Epithelial cell of alveolus of lung (primary cell): ENCODE measurements at places on chromosomes 2 and 18. TPM values are rescaled to one million over a fixed set of nuclear protein-coding genes. Genes with fewer than 3 reads are reported as not detected.

ZNF892 gene
- total RNA-seq, result 2.2 and 5.7 TPM in 2 replicates

SLC14A1 gene
- 1.8 TPM in 1 of 2 replicates, not detected in the other for total RNA-seq

CPO gene
- total RNA-seq, result not detected in 2 replicates

AQP12B gene
- total RNA-seq, result not detected in 2 replicates

RGPD8 gene
- total RNA-seq, result 0.56 and 2.3 TPM in 2 replicates

MFSD6 gene
- total RNA-seq, result 8.3 and 15.3 TPM in 2 replicates

PAX8 gene
- 1.0 and 1.9 TPM in 2 replicates for total RNA-seq

CRYGD gene
- not detected in 2 replicates for total RNA-seq

ALKAL2 gene
- total RNA-seq, result 1.2 TPM in 1 of 2 replicates, not detected in the other

MTLN gene
- 31.9 and 55.6 TPM in 2 replicates for total RNA-seq

PROKR1 gene
- 0.08 and 0.13 TPM in 2 replicates for total RNA-seq

APCDD1 gene
- 5.9 and 20.5 TPM in 2 replicates for total RNA-seq

TMEM214 gene
- total RNA-seq, result 48.9 and 66.5 TPM in 2 replicates

FAM237A gene
- not detected in 2 replicates for total RNA-seq

ILKAP gene
- 10.2 and 12.2 TPM in 2 replicates for total RNA-seq

SCYGR3 gene
- not detected in 2 replicates for total RNA-seq

SLC5A7 gene
- total RNA-seq, result not detected in 2 replicates

KLHL30 gene
- 0.32 TPM in 1 of 2 replicates, not detected in the other for total RNA-seq

NETO1 gene
- total RNA-seq, result not detected in 2 replicates

ATP6V1B1 gene
- 0.40 and 4.1 TPM in 2 replicates for total RNA-seq

VWA3B gene
- total RNA-seq, result not detected in 2 replicates

CYRIA gene
- 1.9 and 3.1 TPM in 2 replicates for total RNA-seq

IL36RN gene
- total RNA-seq, result not detected in 2 replicates

RESP18 gene
- not detected in 2 replicates for total RNA-seq

DNMT3A gene
- total RNA-seq, result 8.4 and 12.2 TPM in 2 replicates

DSC3 gene
- 1.4 and 2.5 TPM in 2 replicates for total RNA-seq

KLHL14 gene
- not detected in 2 replicates for total RNA-seq

ANTXR1 gene
- 35.7 and 98.2 TPM in 2 replicates for total RNA-seq

CLK1 gene
- 13.8 and 64.9 TPM in 2 replicates for total RNA-seq

ZNF521 gene
- total RNA-seq, result 15.4 and 36.2 TPM in 2 replicates

RFX8 gene
- 0.16 and 3.5 TPM in 2 replicates for total RNA-seq

C2orf80 gene
- total RNA-seq, result not detected in 2 replicates

RSAD2 gene
- 1.4 TPM in 1 of 2 replicates, not detected in the other for total RNA-seq

SH3BP4 gene
- 47.0 and 114 TPM in 2 replicates for total RNA-seq

CHN1 gene
- total RNA-seq, result 43.0 and 80.9 TPM in 2 replicates

ACP1 gene
- total RNA-seq, result 91.1 and 110 TPM in 2 replicates

CHRND gene
- total RNA-seq, result 2.7 TPM in 1 of 2 replicates, not detected in the other

CRYGC gene
- not detected in 2 replicates for total RNA-seq

EHD3 gene
- 23.0 and 36.4 TPM in 2 replicates for total RNA-seq

TPGS2 gene
- total RNA-seq, result 93.2 and 170 TPM in 2 replicates

ACMSD gene
- total RNA-seq, result not detected in 2 replicates

SYT4 gene
- not detected in 2 replicates for total RNA-seq

KCNG2 gene
- 4.7 and 18.8 TPM in 2 replicates for total RNA-seq

TMEM17 gene
- 1.3 TPM in 2 replicates for total RNA-seq

DSG3 gene
- total RNA-seq, result 0.13 TPM in 1 of 2 replicates, not detected in the other

RBM45 gene
- total RNA-seq, result 11.0 and 11.6 TPM in 2 replicates

MOCOS gene
- total RNA-seq, result 1.3 and 1.4 TPM in 2 replicates

HAUS1 gene
- total RNA-seq, result 30.5 and 72.9 TPM in 2 replicates

MYO5B gene
- total RNA-seq, result 2.3 TPM in 1 of 2 replicates, not detected in the other

CD207 gene
- total RNA-seq, result not detected in 2 replicates

ESPNL gene
- 0.39 and 2.9 TPM in 2 replicates for total RNA-seq

CPS1 gene
- total RNA-seq, result 13.4 and 23.7 TPM in 2 replicates

TNFAIP6 gene
- total RNA-seq, result 32.4 and 48.5 TPM in 2 replicates

SP100 gene
- total RNA-seq, result 48.7 and 70.9 TPM in 2 replicates

PGAP1 gene
- total RNA-seq, result 6.3 and 16.4 TPM in 2 replicates

SLC40A1 gene
- total RNA-seq, result 2.3 and 21.2 TPM in 2 replicates

BAZ2B gene
- 14.5 and 55.0 TPM in 2 replicates for total RNA-seq
